ENCODE measurements at places on chromosomes 7 and 10.

DNA sequence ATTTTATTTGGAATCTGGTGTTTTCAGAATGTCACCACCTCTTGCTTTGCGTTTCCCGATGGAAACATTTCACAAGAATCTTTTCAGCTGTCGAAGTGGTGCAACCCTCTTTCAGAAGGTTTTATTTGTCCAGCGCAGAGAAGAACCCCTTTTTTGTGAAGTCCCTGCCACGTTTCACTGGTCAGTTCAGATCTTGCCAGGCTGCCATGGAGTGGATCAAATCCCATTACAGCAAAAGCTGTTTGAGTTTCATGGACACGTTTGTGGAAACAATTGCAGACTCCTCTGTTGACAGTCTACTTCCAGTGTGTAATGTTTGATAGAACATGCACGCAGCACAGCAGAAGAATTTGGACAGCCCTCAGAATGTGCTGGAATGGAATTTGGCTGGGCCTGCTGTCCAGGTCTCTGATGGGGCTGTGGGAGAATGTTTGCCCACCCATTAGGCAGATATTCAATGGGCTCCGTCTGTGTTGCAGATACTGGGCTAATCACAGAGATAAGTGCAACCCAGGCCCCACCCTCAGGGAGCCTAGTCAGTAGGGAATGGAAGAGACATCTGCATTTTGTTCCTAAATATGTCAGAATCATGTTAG, 143.2 kb downstream of the GRK5 start:
- DNase-seq, result no peak

DNA sequence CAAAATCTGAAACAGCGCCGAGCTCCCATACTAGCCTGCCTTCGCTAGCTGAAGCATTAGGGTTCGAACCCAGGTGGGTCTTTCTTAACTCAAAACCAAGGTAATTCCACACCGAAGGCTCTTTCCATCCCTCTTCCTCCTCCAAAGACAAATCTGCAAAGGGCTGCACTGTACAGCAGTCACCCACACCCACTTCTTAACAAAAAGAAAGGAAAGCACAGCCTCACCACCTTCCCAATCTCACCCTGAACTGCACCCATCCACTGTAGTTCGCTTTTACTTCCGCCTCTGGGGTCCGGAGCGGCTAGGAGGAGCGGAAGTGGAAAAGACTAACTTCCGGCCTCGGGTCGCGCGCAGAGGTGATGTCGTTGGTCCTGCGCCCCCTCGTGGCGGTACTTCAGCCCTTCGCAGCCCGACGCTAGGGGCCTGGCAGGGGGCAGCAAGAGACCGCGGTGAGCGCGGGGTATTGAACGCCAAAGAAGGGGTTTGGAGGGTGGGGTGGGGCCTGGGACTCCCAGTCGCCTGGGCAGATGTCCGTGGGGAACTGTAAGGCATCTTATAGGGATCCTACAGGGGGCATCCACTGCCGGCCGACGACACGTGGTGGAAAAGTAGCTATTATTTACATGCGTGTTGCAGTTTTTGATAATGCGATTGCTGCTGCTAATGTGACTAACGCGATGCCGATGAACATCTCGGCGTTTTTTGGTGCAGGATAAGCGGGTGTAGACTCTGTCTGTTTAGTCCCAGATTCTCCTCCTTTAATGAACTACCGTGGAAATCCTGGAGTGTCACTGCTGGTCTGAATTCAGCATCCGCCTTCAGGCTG, at the start of gene MTERF1:
TSS of gene MTERF1 (minus strand) at position 290 of the 829 bp plus-strand sequence. CDS start 619 bp downstream, outside the sequence.
- peak; percentile 94 for DNase-seq

GRCh38 chr7:139075871-139076686, 33.4 kb downstream of the ZC3HAV1 start:
- peak; percentile 20 for DNase-seq

DNA sequence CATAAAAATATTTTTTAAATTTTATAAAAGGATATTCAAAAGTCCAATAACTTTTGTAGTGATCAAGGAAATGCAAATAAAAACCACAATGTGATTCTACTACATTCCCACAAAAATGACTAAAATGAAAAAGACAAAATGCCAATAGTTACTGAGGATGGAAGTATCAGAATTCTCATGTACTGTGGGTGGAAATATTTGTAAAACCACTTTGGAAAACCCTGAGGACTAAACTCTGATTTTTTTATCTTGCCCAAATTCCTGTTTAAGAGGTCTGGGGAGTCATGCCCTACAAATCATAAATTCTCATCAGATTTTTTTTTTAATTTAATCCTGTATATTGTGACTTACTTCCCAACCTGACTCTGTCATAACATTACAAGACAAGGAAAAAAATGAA, 9.8 kb upstream of the SEMA3D start:
- DNase-seq, result no peak
